Endodermal cell (in vitro differentiated cells): ENCODE measurements at places on chromosomes 4 and X.

DNA sequence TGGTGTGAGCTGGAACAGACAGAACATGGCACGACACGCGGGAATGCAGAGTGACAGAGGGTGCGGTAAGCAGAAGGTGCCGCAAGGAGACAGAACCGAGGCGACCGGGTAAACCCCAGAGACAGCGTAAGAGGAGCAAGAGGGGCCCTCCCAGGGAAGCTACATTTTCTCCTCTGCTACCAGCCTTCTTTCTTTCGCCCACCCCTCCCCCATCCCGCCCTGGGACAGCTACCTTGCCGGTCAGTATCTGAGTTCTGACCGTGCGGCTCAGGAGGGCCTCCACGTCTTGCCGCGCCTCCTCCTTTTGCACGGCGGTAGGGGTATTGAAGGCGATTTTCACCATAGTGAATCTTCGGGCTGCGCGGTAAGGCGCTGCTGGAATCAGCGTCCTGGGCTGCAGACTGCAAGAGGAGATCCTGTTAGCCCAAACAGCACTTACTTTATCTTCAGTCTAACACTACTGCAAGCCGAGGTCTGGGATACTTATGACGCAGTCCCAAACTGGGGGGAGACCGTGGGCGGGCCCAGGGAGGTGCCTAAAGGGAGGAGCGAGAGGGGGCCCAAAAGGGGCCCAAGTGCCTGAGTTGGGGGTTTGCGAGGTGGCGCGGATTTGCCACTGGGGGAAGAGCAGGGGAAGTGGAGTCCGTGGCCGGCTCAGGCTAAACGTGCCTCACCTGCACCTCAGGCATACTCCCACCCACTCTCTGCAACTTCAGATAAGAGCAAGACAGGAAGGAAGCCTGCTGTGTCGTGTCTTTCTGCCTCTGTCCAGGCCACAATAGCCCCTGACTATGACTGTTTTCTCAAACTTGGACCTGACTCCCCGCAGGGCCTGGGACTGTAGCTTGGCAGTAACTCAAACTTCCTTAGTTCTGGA is at the start of gene ITM2A:
Gene ITM2A (minus strand): TSS at position 462 of the 877 bp plus-strand sequence. CDS start 119 bp downstream, at position 343.
- peak; percentile 83 for DNase-seq

GRCh38 chr4:175453456-175453855 is 358.6 kb downstream of the GPM6A start:
- no peak for DNase-seq

DNA sequence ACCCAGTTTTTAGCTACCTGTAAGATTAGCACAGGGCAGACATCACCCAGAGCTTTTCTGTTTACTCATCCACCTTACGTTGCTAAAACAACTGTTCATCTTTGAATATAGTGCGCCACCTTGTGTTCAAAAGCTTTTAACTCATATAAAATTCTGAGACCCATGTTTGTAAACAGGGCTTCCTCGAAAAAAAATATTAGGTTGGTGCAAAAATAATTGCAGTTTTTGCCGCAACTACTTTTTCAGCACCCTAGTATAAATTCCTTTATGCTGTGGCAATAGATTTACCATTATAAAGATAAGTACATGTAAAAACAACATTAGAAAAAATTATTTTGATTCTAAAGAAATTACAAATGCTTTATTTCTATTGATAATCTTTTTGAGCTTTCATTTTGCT is 147.9 kb downstream of the LRBA start:
- no peak for DNase-seq

DNA sequence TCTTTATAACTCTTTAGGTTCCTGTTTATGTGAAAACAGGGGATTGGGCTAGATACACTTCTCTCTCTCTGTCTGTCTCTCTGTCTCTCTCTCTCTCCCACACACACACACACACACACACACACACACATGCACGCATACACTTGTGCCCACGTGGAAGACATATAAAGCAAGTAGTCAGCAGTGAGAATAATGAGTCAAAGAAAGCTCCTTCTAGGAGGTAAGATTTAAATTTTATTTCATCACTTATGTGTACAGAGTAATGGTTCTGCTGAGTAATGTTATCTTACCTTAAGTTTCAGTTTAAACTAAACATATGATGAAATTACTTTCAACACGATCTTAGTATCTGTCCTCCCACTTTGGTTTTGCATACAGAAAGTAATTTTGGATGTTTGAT is 243.0 kb upstream of the TEX13A start:
- DNase-seq = no peak

DNA sequence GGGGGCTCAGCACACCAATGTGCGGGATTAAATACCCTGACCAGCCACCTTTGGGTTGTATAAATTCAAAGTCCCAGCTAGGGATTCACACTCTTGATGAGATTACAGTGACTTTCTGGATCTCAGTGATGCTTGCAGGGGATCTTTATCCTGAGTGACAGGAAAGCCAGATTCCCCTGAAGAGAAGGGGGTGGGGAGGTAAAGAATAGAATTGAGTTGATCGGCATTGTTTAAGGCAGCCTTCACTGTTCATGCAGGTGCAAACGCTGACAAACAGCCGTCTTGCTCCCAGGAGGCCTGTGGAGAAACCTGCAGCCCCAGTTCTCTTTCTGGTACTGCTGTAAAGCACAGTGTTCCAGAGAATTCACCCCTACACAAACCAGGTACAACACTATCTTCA is 19.0 kb downstream of the CXXC4 start:
- DNase-seq = peak; percentile 59

- DNase-seq = no peak
Measured at GRCh38 chr4:79882806-79883205, 190.2 kb downstream of the ANTXR2 start.
